Muscle of leg (tissue), 16 donors: ENCODE measurements at places on chromosomes 5 and 9. TPM values are rescaled to one million over a fixed set of nuclear protein-coding genes. Genes with fewer than 3 reads are reported as not detected.

GRCh38 chr9:131447148-131447547 lies 53.3 kb downstream of the PRRC2B start:
- no peaks in the 10 kb centered on the region for H3K4me1 ChIP-seq
- H3K36me3 ChIP-seq, result peaks cover 73% of the 10 kb centered on the region
- no peaks in the 10 kb centered on the region for H3K27me3 ChIP-seq
- H3K27ac ChIP-seq, result no peak overlapping the region
- no peak overlapping the region for H3K4me3 ChIP-seq
- no peak for DNase-seq

DNA sequence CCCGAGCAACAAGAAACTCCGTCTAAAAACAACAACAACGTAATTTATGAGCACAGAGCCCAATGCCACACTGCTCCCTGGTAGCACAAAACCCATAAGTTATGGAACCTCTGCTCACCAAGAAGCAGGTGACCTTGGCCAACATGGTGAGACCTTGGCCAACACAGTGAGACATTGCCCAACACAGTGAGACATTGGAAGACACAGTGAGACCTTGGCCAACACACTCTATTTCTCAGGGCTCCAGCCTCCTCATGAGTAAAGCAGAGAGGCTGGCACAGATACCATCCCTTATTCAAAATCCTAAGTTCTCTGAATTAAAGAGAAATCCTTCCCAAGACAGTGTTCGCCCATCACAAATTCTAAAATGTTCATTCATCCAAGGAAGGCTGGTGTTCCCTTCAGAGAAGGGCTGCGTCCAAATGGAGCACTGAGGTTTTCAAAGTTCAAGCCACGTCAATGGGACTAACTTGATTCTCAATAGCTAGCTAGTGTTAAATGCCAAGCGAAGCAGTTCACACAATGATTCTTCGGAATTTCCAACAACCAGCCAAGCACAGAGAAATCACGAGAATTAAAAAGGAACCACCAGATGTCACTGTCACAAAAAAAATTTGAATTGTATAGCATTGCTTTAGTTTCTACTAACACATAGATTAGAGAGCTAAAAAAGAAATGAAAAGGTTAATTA lies 29.5 kb downstream of the TTC39B start:
- H3K27ac ChIP-seq, result no peak overlapping the region
- no peaks in the 10 kb centered on the region for H3K4me1 ChIP-seq
- H3K4me3 ChIP-seq, result no peak overlapping the region
- DNase-seq, result peak; percentile 74
- H3K27me3 ChIP-seq, result no peaks in the 10 kb centered on the region

DNA sequence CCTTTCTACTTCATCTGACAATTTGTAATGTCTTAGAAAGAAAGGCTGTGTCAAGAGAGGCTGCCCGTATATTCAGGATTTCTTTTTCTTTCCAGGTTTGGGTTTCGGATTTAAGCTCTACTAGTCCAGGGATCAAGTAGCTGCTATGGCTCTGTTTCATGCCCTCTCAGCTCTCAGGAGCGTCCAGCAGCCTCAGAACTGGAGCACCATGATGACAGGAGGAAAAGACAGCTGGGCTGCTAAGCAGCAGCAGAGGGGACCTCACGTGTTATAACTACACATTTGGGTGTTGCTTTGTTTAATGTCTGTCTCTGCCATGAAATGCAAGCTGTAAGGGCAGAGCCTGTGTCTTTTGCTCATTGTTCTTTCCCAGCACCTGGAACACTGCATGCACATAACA lies 28.5 kb downstream of the TBC1D2 start:
- H3K4me1 ChIP-seq, result no peaks in the 10 kb centered on the region
- peak; percentile 40 for DNase-seq
- peaks cover 5% of the 10 kb centered on the region for H3K36me3 ChIP-seq
- no peak overlapping the region for H3K27ac ChIP-seq
- no peaks in the 10 kb centered on the region for H3K27me3 ChIP-seq
- no peak overlapping the region for H3K4me3 ChIP-seq

DNA sequence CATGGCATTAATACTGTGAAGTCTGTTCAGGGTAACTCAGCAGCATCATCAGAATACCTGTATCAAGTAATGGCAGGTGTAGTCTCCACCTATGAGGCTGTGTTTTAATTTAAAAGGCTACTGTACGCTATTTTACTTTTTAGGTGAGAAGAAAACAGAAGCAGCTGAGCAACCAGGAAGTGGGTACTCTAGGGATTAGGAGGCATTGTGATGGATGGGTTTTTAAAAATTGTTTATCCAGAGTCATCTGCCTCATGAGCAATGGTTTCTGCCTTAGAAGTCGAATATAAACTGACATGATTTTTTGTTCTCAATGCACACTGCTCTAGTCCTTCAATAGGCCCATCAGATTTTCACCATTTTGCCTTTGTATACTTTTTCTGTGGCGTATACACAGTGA lies 42.6 kb downstream of the PSIP1 start:
- H3K4me3 ChIP-seq, result no peak overlapping the region
- DNase-seq, result no peak
- no peak overlapping the region for H3K27ac ChIP-seq
- H3K27me3 ChIP-seq, result no peaks in the 10 kb centered on the region
- H3K4me1 ChIP-seq, result no peaks in the 10 kb centered on the region

Gene C5orf52
- total RNA-seq, result not detected

Gene NR5A1
- total RNA-seq, result not detected

Gene INSL4
- total RNA-seq, result not detected
